ENCODE measurements at places on chromosomes 5 and 9.

GRCh38 chr5:150945486-150945885 is 40.7 kb upstream of the ZNF300 start:
- DNase-seq: no peak

DNA sequence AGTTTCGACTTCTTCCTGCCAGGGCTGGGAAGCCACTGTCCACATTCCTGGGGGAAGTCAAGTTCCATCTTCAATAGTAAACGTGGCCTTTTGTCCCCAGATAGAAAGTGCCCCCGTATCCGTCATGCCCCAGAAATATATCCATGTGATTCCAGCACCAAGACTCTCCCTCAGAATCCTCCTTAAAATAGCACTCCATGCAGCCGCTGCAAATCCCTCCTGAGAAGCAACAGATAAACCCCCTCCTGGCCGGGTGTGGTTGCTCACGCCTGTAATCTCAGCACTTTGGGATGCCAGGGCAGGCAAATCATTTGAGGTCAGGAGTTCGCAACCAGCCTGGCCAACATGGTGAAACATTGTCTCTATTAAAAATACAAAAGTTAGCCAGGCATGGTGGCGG is 126.1 kb downstream of the OLFM1 start:
- no peak for DNase-seq

GRCh38 chr9:16784002-16784401 is 86.5 kb downstream of the BNC2 start:
- no peak for DNase-seq

DNA sequence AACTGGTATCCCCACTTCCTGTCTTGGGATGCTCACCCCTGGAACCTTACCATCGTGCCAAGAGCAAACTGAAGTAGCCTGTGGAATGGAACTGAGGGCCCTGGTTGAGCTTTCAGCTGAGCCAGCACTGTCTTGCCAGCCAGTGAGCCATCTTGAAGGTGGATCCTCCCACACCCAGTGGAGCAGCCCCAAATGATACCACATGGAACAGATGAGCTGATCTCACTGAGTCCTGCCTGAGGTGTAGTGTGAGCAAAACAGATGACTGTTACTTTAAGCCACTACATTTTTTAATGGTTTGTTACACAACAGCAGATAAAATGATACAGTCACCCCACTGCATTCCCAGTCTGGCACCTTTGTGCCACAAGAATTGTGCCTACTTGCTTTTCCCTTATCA is 2.2 kb upstream of the PCYOX1L start:
- DNase-seq: no peak

GRCh38 chr9:91164724-91165520 is 196.8 kb downstream of the AUH start:
- DNase-seq: no peak

DNA sequence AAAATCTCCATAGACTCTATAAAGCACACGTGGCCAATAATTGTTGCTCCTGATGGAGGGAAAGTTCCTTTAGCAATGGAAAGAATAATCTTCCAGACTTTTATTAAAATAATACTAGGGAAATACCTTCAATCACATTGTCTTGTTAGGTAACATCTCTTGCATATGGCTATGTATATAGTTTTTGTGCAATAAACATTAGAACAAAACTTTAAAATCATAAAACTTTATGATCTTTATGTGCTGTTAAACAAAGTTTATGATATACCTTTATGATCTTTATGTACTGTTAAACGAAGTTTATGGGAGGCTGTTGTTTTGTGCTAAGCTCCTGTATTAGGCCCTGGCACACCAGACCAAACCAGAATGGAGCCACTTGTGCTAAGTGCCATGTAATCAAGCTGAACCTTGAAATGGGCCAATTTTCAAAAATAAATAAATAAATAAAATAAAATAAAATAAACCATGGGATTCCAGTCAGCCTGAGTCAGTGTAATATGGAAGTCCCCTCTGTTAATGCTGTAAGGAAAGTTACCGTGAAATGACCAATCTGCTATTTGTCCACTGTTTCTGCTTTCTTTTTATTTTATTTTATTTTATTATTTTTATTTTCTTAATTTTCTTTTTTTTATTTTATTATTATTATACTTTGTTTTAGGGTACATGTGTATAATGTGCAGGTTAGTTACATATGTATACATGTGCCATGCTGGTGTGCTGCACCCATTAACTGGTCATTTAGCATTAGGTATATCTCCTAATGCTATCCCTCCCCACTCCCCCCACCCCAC is 431.3 kb downstream of the SPATA31D1 start:
- DNase-seq: no peak

- no peak for DNase-seq
These were observed 21.8 kb upstream of the RLN1 start for GRCh38 chr9:5361326-5362010.

DNA sequence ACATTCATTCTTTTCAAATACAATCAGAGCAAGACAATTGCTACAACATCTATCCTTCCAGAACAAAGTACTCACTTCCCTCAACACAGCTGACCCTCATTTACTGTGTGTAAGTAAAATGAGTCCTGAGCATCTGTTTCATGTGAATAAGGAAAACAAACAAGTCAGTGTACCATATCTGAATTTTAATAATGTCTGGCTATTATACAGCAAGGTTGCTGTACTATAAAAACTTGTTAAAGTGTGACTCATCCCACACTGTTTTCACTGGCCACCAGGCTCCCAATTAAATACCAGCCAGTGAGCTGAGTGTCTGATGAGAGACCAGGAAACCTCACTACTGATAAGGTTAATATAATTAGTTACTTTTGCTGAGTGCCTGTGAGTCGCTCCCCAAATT is 339.8 kb downstream of the AGTPBP1 start:
- no peak for DNase-seq

DNA sequence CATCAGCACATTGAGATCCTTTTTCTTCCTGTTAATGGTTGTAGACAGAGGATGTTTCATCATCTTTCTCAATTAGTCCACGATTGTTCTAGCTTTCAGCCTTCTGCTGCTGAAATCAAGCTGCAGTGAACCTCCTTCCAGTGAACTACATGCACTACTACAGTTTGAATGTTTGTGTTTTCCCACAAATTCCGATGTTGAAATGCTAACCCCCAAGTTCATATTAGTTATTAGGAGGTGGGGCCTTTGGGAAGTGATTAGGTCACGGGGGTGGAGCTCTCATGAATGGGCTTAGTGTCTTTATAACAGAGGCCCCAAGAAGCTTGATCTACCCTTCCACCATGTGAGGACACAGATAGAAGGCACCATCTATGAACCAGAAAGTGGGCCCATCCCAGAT is 32.9 kb downstream of the NSG2 start:
- no peak for DNase-seq
